Stimulated activated CD8-positive, alpha-beta memory T cell treated with anti-CD3 and anti-CD28 coated beads, Interleukin-4, amount 100 ng/mL, for 1 hour (primary cell): ENCODE measurements at places on chromosomes 6 and 20.

GRCh38 chr20:22684763-22685443, 100.5 kb upstream of the FOXA2 start:
- no peak for DNase-seq

DNA sequence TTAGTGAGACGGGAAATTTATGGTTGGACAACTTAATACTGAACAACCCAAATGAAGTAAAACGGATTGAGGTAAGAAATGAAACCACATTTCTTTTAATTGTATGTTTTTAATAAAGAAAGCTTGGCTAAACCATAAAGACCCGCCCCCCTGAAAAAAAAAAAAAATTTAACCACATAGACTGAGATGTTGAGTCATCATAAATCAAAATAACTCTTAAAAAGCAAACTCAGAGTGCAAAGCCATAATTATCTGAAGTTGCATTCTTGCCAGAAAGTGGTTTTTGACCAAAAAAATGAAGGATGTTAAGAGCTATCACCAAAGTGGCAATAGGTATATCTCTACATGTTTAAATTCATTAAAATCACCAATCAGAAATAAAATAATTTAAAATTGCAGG, 101.8 kb upstream of the COL21A1 start:
- no peak for DNase-seq

GRCh38 chr6:52544602-52545405, 32.1 kb downstream of the TRAM2 start:
- no peak for DNase-seq

GRCh38 chr20:32333181-32333987, 24.7 kb upstream of the ASXL1 start:
- DNase-seq = no peak

DNA sequence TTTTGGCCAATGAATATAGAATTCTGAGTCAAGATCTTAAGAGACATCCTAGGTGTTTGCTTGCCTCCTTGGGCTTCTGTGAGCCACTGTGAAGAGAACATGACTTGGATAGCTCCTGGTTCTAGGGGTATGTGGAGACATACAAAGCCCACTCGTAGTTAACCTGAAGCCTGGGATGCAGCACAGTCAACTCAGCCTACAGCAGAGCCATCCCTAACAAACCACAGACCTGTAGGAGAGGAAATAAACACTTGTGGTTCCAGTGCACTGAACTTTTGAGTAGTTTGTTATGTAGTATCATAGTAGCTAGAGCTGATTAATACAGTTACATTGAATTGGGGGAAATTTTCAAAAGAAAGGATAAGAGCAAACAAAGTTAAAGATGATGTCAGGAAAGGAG, 474.4 kb upstream of the HSF2 start:
- no peak for DNase-seq

GRCh38 chr20:41951615-41952014, 333.4 kb upstream of the CHD6 start:
- DNase-seq = no peak

DNA sequence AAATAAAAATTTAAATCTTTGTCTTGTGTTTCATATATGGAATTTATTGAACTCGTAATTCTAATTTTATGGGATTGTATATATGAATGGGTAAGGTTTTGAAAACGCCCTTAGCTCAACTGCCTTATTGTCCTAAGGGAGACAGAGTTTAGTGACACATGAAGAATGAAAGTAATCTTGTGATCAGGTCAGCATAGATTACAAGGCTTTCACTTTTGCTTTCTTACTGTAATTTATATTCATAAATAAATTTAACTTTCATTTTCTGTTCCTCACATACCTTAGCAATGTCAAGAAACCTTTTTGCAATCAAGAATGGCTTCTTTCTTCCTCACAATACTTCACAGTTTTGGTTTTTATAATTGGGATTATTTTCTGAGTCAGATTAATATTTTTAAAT, 14.4 kb downstream of the KPNA5 start:
- no peak for DNase-seq

DNA sequence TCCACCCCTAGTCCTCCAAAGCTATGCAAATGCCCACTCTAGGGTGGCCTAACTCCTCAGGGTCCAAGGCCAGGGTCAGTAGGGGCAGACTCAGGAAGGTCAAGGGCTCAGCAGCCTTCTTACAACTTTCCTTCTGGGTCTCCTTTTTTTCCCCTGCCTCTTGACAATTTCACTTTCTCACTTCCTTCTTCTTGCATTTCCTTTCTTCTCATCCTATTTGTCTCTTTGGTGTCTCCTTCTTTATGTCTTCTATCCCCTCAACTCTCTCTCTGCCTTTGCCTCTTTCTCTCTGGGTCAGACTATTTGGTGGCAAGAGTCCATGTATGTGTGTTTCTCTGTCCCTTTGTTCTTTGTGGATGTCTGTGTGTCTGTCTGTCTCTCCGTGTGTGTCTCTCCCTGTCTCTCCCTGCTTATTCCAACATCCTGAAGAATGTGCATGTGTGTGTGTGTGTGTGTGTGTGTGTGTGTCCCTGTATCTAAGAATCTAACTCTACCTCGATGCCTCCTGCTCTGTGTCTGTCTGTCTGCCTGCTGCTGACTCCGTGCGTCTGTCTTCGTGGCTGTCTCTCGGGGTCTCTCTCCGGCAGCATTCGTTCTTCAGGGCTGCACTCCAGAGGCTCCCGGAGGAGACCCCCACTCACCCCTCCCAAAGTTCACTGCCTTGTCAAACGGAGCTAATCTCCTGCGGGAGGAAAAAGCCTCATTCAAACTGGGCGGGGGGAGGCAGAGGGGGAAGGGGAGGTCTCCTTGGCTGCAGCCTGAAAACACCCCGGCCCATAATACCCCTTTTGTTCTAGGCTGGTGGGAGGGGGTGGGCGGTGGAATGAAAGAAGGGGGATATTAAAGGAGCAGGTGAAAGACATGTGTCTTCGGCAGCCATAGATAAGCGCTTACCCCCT, 51.7 kb upstream of the FOXP4 start:
- DNase-seq = no peak

DNA sequence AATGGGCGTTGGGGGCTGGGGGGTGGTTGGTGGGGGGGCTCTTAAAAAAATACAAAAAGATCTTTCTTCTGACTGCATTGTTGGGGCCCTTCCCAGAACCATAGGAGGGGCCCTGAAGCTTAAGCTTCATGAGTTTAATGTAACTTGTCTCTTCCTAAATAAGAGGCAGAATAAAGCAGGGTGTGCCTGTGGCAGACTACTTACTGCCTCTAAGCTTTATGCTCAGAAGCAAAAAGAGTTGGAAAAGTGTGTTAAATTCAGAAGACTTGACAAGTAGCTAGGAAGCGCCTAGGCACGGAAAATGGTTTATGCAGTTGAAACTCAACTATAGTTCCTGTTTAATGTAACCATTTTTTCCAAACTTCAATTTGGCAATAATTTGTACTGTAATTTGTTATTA, 44.5 kb downstream of the TIAM2 start:
- DNase-seq = no peak

DNA sequence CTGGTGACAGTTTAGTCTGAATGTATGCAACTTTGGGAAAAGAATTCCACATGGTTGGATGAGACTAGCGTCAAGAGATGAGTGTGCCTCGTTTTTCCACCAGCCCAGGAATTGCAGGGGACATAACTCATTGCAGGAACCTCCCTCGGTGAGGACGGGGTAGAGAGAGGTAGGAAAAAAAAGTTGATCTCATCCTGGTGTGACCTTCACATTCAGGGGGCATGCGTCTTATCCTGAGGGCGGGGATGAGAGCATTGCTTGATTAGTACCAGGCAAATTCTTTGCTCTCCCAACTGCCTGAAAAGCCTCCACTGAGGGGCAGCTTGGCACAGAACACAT, 11.8 kb downstream of the TLDC2 start:
- DNase-seq = no peak

GRCh38 chr6:37516920-37517405, 17.3 kb upstream of the CCDC167 start:
- DNase-seq = no peak

- no peak for DNase-seq
These were observed 439.0 kb upstream of the JAG1 start for GRCh38 chr20:11112832-11113231.

GRCh38 chr20:16803965-16804792, 56.0 kb downstream of the OTOR start:
- DNase-seq = no peak

GRCh38 chr6:68160348-68160747, 474.7 kb upstream of the ADGRB3 start:
- DNase-seq = no peak

DNA sequence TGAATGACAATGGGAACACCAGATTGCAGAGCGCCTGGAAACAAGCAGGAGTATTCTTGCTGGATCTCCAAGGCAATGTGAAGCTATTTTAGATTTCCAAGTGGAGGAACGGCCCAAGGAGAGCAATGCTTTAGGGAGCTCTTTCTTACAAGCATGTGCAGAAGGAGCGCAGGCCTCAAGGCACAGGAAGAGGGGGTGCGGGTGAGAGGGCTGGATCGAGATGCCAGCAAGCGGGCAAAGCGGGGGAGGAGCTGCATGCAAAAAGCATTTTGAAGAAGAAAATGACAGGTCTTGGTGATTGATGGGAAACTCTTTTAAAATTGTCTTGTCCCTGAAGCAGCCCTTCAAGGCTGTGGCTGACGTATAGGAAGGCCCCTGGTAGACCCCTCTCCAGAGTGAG, 171.9 kb downstream of the QRSL1 start:
- DNase-seq = no peak

DNA sequence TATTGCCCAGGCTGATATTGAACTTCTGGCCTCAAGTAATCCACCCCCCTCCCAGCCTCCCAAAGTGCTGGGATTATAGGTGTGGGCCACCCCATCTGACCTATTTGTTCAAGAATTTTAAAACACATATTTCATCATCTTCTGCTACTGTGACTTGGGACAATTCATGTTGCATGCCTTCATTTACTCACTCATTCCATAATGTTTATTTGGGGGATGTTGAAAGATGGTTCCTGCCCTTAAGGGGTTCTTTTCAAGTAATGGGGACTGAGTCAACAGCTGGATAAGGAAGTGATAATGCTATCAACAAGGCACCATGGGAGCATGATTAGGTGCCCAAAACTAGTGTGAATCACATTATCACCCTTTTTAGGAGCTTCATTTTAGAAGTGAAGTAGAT, 62.0 kb downstream of the CRYBG1 start:
- no peak for DNase-seq
